Stomach (tissue), 19 donors: ENCODE measurements at places on chromosomes 12 and 14. TPM values are rescaled to one million over a fixed set of nuclear protein-coding genes. Genes with fewer than 3 reads are reported as not detected.

Gene TMEM132D
- 0.29 TPM for total RNA-seq

Gene ADAM21
- total RNA-seq = not detected

Gene CMA1
- total RNA-seq = 1.7 TPM

Gene PRH2
- total RNA-seq = not detected

Gene NID2
- total RNA-seq = 31.9 TPM

Gene WNT1
- total RNA-seq = not detected

Gene ST8SIA1
- 5.0 TPM for total RNA-seq

GRCh38 chr14:92471919-92472318 is 41.7 kb upstream of the RIN3 start:
- no peak for DNase-seq
- H3K27ac ChIP-seq = no peak overlapping the region
- H3K36me3 ChIP-seq = no peaks in the 10 kb centered on the region
- no peaks in the 10 kb centered on the region for H3K27me3 ChIP-seq

- no peaks in the 10 kb centered on the region for H3K36me3 ChIP-seq
- no peak for DNase-seq
- H3K27me3 ChIP-seq = peaks cover 35% of the 10 kb centered on the region
- no peak overlapping the region for H3K27ac ChIP-seq
- H3K4me1 ChIP-seq = peaks cover 26% of the 10 kb centered on the region
Observed at GRCh38 chr14:105076805-105077648, 11.8 kb upstream of the GPR132 start.

DNA sequence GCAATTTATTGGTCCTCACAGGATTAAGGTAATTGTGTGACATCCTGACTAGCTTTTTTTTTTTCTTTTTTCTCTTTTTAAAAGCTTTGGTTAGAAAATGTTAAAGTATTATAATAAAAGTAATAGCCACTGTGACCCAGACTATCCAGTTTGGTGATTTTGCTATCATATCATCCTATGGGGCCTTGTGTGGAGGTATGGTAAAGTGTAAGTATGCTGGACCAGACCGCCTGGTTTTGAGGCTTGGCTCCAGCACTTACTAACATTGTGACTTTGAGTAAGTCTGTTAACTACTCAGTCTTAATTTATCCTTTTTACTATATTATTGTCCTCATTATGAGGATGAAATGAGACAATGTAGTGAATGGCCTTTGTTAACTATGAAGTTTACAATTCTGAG is 15.5 kb downstream of the EID3 start:
- no peak for DNase-seq
- no peak overlapping the region for H3K27ac ChIP-seq
- H3K4me1 ChIP-seq = no peaks in the 10 kb centered on the region
- peaks cover 90% of the 10 kb centered on the region for H3K36me3 ChIP-seq
- no peaks in the 10 kb centered on the region for H3K27me3 ChIP-seq

DNA sequence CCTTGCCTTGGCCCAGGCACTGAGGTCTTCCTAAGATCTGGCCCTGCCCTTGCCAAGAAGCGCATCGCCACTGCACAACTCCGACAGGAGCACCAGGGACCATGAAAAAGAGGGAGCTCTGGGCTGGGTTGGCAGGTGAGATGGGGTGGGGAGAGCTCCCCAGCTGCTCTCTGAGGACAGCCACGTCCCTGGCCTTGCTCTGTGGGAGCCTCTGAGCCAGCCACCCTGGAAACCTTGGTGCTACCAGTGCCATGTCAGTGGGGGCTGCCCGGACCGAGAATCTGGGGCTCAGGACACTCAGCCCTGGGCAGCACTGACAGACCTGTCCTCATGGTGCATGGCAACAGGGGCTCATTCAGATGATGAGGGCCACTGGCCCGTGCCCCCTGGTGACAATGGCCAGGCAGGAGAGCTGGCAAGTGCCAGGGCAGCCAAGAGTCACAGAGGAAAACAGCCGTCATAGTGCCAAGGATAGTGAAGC is 134.8 kb downstream of the ZFP36L1 start:
- peaks cover 33% of the 10 kb centered on the region for H3K4me1 ChIP-seq
- no peak for DNase-seq
- peak overlapping the region; percentile 81 for H3K27ac ChIP-seq
- no peaks in the 10 kb centered on the region for H3K27me3 ChIP-seq
- no peak overlapping the region for H3K4me3 ChIP-seq
- no peaks in the 10 kb centered on the region for H3K36me3 ChIP-seq

GRCh38 chr12:13523536-13524307 is 327.2 kb downstream of the EMP1 start:
- no peaks in the 10 kb centered on the region for H3K4me1 ChIP-seq
- DNase-seq = no peak
- no peaks in the 10 kb centered on the region for H3K36me3 ChIP-seq
- no peak overlapping the region for H3K27ac ChIP-seq
- H3K27me3 ChIP-seq = no peaks in the 10 kb centered on the region

- H3K27ac ChIP-seq = no peak overlapping the region
- no peak for DNase-seq
- H3K4me3 ChIP-seq = no peak overlapping the region
- no peaks in the 10 kb centered on the region for H3K27me3 ChIP-seq
Observed at GRCh38 chr12:94941440-94941862, 62.0 kb downstream of the NDUFA12 start.

GRCh38 chr12:77965790-77966189 is 135.1 kb downstream of the NAV3 start:
- no peaks in the 10 kb centered on the region for H3K4me1 ChIP-seq
- H3K4me3 ChIP-seq = no peak overlapping the region
- no peaks in the 10 kb centered on the region for H3K27me3 ChIP-seq
- H3K27ac ChIP-seq = no peak overlapping the region
- DNase-seq = no peak

DNA sequence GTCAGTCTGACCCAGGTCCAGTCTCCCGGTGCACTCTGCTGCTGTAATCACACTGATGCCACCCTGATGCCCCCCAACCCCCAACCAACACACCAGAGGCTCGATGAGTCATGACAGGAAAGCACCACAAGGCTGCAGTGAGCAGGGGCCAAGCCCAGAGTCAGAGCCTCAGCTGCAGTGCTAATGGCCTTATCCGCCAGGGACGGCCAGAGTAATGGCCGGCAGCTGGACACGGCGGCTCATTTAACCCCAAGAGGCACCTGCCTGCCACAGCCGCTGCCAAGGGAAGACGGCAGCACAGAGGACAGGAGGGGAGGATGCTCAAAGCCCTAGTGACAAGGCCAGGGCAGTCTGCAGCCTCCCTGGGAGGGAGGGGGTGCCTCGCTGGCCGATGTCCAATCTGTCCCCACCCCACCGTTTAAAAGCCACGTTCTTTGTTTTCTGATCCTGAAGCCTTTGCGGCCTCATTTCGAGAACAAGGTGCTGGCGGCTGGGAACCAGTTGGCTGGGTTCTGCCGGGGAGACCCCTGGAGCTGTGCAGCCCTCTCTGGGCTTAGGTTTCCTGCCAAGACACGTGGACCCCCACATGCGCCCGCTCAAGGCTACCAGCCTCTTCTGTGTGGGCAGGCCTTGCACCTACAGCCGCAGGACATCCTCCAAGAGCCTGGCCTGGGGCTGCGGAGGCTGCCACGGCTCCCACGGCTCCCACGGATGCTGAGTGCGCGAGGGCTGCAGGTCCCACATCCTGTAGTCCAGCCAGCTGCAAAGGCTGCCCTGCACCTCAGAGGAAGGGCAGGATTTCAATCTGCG is 13.1 kb downstream of the CCDC85C start:
- no peaks in the 10 kb centered on the region for H3K27me3 ChIP-seq
- H3K27ac ChIP-seq = no peak overlapping the region
- peaks cover 98% of the 10 kb centered on the region for H3K4me1 ChIP-seq
- no peak overlapping the region for H3K4me3 ChIP-seq
- no peaks in the 10 kb centered on the region for H3K36me3 ChIP-seq

DNA sequence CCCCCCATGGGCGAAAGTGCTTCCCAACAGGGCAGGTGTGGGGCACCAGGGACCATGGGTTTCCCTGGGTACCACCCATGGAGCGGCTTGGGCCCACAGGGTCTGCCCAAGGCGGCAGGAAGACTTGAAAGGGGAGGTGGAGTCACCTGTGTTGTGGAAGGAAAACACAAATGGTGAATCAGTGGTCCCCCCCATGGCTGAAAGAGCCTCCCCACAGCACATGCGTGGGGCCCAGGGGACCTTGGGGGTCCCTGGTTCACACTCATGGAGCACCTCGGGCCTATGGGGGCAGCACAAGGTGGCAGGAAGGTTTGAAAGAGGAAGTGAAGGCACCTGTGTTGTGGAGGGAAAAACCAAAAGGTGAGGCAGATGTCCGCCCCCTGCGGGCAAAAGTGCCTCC is 581.9 kb downstream of the ALG10 start:
- no peaks in the 10 kb centered on the region for H3K4me1 ChIP-seq
- H3K27ac ChIP-seq = no peak overlapping the region
- no peaks in the 10 kb centered on the region for H3K36me3 ChIP-seq
- H3K27me3 ChIP-seq = no peaks in the 10 kb centered on the region
- no peak for DNase-seq
- no peak overlapping the region for H3K4me3 ChIP-seq

DNA sequence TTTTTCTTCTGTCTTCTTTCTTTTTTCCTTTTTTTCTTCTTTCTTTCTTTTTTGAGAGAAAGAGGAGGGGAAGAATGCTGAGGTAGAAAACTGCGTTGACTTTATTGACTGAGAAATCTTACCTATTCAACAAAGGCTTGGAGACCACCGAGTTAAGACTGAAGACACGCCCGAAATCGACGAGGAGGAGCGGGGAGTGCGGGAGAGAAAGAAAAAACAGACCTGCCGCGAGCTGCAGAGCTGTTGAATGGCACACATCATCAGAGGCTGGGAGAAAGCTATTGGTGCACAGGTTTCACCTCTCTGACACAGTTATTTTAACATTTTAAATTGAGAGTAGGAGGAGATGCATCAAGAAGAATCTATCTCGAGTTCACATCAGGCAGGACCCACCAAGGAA is 5.1 kb downstream of the ASCL1 start:
- no peak for DNase-seq
- H3K27ac ChIP-seq = no peak overlapping the region
- H3K4me3 ChIP-seq = no peak overlapping the region

DNA sequence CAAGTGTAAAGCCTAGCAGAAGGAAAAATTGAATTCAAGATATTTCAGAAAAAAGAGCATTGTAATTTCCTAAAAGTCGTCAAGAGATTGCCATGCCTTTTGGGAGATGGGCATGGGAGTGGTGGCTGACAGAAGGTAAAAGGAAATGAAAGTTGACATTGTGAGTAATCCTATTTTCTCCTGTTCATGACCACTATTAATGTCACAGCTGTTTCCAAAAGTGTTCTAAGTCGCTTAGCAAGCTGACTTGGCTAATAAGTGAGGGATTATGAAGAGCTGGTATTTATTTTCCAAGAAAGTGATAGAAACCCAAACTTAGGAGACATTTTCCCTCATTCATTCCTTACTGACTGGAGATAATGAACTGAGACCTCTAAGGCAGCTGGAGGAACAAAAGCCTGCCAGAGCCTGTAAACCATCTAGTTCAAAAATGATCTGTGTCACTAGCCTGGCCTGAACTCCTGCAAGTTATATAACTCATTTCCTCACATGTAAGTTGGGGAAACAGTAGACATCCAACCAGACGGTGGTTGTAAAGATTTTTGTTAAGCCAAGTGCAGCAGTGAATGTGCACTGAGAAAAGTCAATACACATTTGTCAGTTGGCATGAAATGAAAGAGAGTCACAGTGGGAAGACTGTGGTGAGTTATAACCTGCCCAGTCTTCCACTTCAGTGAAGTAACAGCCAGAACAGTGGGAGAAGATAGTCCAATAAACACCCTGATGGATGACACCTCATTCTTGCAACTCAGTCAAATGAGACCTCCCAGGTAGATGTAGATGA is 75.8 kb downstream of the DIO2 start:
- no peak overlapping the region for H3K4me3 ChIP-seq
- H3K27ac ChIP-seq = no peak overlapping the region
- DNase-seq = no peak

GRCh38 chr14:66398437-66398836 is 87.7 kb upstream of the CCDC196 start:
- no peaks in the 10 kb centered on the region for H3K36me3 ChIP-seq
- no peak overlapping the region for H3K4me3 ChIP-seq
- DNase-seq = no peak
- H3K27ac ChIP-seq = no peak overlapping the region

GRCh38 chr12:103676893-103677292 is 89.8 kb downstream of the STAB2 start:
- no peaks in the 10 kb centered on the region for H3K27me3 ChIP-seq
- no peak overlapping the region for H3K4me3 ChIP-seq

DNA sequence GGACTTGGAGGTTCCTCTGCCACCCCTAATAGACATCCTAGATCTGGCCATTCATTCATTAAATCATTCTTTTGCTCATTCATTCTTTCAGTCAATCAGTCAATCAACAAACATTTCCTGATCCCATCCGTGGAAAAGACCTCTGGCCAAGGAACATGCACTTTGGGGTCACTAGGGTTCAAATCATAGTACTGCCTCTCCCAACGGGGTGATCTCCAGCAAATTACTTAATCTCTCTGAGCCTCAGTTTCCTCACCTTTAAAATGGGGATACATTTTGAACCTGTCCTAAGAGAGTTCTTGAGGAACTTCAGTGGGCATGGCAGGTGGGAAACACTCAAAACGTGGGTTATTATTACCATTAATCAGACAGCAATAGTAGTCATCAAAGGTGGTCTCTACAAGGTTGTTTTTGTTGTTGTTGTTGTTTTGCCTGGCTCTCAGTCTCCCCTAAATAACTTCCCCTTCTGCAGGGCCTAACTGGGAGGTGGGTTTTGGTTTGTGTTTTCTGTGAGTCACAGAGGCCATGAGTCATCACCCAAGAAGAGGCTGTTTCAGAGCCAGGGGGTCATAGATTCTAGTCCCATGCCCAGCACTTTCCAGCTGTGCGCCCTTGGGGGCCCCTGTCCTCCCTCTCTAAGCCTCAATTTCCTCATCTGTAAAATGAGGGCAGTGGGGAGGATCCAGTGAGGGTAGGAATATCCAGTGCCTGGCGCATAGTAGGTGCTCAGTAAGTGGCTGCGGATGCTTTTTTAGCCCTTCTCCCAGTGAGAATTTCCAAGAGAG is 16.9 kb upstream of the FAM222A start:
- no peaks in the 10 kb centered on the region for H3K27me3 ChIP-seq
- H3K36me3 ChIP-seq = no peaks in the 10 kb centered on the region
- H3K4me1 ChIP-seq = no peaks in the 10 kb centered on the region
- H3K4me3 ChIP-seq = no peak overlapping the region
- DNase-seq = no peak
- H3K27ac ChIP-seq = no peak overlapping the region

DNA sequence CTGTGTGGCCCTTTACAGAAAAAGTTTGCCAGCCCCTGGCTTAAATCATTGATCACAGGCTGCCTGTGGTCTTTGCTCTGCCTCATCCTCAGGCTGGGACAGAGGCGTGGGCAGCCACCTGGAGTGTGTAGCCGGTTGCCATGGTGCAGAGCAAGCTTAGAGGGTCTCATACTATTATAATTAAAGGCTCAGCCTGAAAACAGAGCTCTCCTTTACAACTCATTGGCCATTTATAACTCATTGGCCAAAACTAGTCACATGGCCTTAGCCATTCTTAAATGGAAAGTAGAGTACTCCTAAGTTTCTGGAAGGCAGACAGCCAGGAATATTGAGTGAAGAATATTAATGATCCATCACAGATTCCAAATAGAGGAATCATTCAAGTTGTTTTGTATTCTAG is 3.0 kb downstream of the HSP90B1 start:
- H3K27me3 ChIP-seq = no peaks in the 10 kb centered on the region
- peaks cover 43% of the 10 kb centered on the region for H3K36me3 ChIP-seq
- peak overlapping the region; percentile 84 for H3K4me3 ChIP-seq
- H3K27ac ChIP-seq = peak overlapping the region; percentile 94
- H3K4me1 ChIP-seq = peaks cover 74% of the 10 kb centered on the region

- H3K4me1 ChIP-seq = no peaks in the 10 kb centered on the region
- no peak overlapping the region for H3K4me3 ChIP-seq
- peaks cover 5% of the 10 kb centered on the region for H3K27me3 ChIP-seq
- no peak overlapping the region for H3K27ac ChIP-seq
Observed at GRCh38 chr12:30902001-30902400, 24.5 kb upstream of the TSPAN11 start.
